Purkinje cell (primary cell): ENCODE measurements at places on chromosomes 3 and 15. TPM values are rescaled to one million over a fixed set of nuclear protein-coding genes. Genes with fewer than 3 reads are reported as not detected.

Gene GOLGA6A
- polyA plus RNA-seq = not detected in 2 replicates

Gene ANKUB1
- polyA plus RNA-seq = not detected in 2 replicates

Gene LRTM1
- polyA plus RNA-seq = 0.24 TPM in 1 of 2 replicates, not detected in the other

Gene CLEC3B
- polyA plus RNA-seq = not detected in 2 replicates

Gene CMC1
- 82.2 and 82.9 TPM in 2 replicates for polyA plus RNA-seq

Gene NKTR
- polyA plus RNA-seq = 25.9 and 30.6 TPM in 2 replicates

Gene SGO1
- 0.95 and 1.9 TPM in 2 replicates for polyA plus RNA-seq

Gene MESP1
- polyA plus RNA-seq = 1.1 and 2.1 TPM in 2 replicates

Gene GNB5
- polyA plus RNA-seq = 58.3 and 60.7 TPM in 2 replicates

Gene PSMA4
- 776 and 831 TPM in 2 replicates for polyA plus RNA-seq

Gene PODXL2
- polyA plus RNA-seq = 3.2 TPM in 2 replicates

Gene PIERCE2
- 30.2 and 33.0 TPM in 2 replicates for polyA plus RNA-seq

Gene GABRR3
- polyA plus RNA-seq = not detected in 2 replicates

Gene ANKRD63
- polyA plus RNA-seq = not detected in 2 replicates

Gene NUP210
- 0.90 and 4.2 TPM in 2 replicates for polyA plus RNA-seq

Gene PAQR9
- polyA plus RNA-seq = 5.6 and 6.5 TPM in 2 replicates

Gene CCDC54
- polyA plus RNA-seq = not detected in 2 replicates

Gene TMEM266
- 0.51 and 1.1 TPM in 2 replicates for polyA plus RNA-seq

Gene CD47
- 48.1 and 114 TPM in 2 replicates for polyA plus RNA-seq

Gene PSTPIP1
- polyA plus RNA-seq = not detected in 2 replicates

Gene CACNA2D2
- polyA plus RNA-seq = 39.3 and 63.3 TPM in 2 replicates

Gene GNAT1
- polyA plus RNA-seq = not detected in 2 replicates

Gene GREM1
- 1.6 TPM in 1 of 2 replicates, not detected in the other for polyA plus RNA-seq

Gene CHRFAM7A
- not detected in 2 replicates for polyA plus RNA-seq

Gene P4HTM
- 91.4 and 105 TPM in 2 replicates for polyA plus RNA-seq

Gene CLDN11
- polyA plus RNA-seq = 0.55 and 4.3 TPM in 2 replicates

Gene ASB14
- polyA plus RNA-seq = 0.13 and 1.8 TPM in 2 replicates

Gene PTPRG
- polyA plus RNA-seq = 65.8 and 70.4 TPM in 2 replicates

Gene KY
- polyA plus RNA-seq = 3.0 and 3.6 TPM in 2 replicates

Gene UCN2
- not detected in 2 replicates for polyA plus RNA-seq

Gene PLA2G4E
- polyA plus RNA-seq = 0.07 and 0.13 TPM in 2 replicates

Gene TMEM207
- polyA plus RNA-seq = not detected in 2 replicates

Gene PLSCR5
- polyA plus RNA-seq = not detected in 2 replicates

Gene IL17RD
- polyA plus RNA-seq = 0.56 and 0.63 TPM in 2 replicates

Gene BFSP2
- not detected in 2 replicates for polyA plus RNA-seq

Gene FRMD4B
- polyA plus RNA-seq = 0.27 and 0.51 TPM in 2 replicates

Gene DUOXA2
- not detected in 2 replicates for polyA plus RNA-seq

Gene GOLGA6B
- polyA plus RNA-seq = not detected in 2 replicates

Gene FBXW12
- 0.17 TPM in 1 of 2 replicates, not detected in the other for polyA plus RNA-seq

Gene KNG1
- not detected in 2 replicates for polyA plus RNA-seq

Gene LDHAL6B
- not detected in 2 replicates for polyA plus RNA-seq

Gene SUSD5
- 0.62 and 0.97 TPM in 2 replicates for polyA plus RNA-seq

Gene GANC
- polyA plus RNA-seq = 3.2 and 6.6 TPM in 2 replicates

Gene SLC28A1
- not detected in 2 replicates for polyA plus RNA-seq

Gene SCN5A
- polyA plus RNA-seq = not detected in 2 replicates

Gene CCDC33
- not detected in 2 replicates for polyA plus RNA-seq

Gene IL12A
- not detected in 2 replicates for polyA plus RNA-seq

Gene TP63
- not detected in 2 replicates for polyA plus RNA-seq

Gene RETNLB
- polyA plus RNA-seq = not detected in 2 replicates

Gene RASGRF1
- 42.9 and 50.3 TPM in 2 replicates for polyA plus RNA-seq

Gene CPEB1
- 49.0 and 55.0 TPM in 2 replicates for polyA plus RNA-seq

Gene GDPGP1
- 2.6 and 3.0 TPM in 2 replicates for polyA plus RNA-seq

Gene P2RY13
- polyA plus RNA-seq = 0.69 and 2.4 TPM in 2 replicates

Gene GPR87
- polyA plus RNA-seq = not detected in 2 replicates

Gene LYSMD2
- 40.4 and 48.7 TPM in 2 replicates for polyA plus RNA-seq
